ENCODE measurements at places on chromosomes 5 and 9.
A peak's percentile ranks its signal among the peaks of the same experiment; 100 is the strongest.

DNA sequence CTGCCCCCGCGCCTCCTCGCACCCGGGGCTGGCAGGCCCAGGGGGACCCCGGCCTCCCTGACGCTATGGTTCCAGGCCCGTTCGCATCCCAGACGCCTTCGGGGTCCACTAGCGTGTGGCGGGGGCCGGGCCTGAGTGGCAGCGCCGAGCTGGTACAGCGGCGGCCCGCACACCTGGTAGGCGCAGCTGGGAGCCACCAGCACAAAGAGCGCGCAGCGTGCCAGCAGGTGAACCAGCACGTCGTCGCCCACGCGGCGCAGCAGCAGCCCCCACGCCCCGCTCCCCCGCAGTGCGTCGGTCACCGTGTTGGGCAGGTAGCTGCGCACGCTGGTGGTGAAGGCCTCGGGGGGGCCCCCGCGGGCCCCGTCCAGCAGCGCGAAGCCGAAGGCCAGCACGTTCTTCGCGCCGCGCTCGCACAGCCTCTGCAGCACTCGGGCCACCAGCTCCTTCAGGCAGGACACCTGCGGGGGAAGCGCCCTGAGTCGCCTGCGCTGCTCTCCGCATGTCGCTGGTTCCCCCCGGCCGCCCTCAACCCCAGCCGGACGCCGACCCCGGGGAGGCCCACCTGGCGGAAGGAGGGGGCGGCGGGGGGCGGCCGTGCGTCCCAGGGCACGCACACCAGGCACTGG is 548 bp downstream of the TERT start:
- no peak for DNase-seq

GRCh38 chr5:174777583-174777982 is 53.2 kb downstream of the MSX2 start:
- DNase-seq, result no peak

DNA sequence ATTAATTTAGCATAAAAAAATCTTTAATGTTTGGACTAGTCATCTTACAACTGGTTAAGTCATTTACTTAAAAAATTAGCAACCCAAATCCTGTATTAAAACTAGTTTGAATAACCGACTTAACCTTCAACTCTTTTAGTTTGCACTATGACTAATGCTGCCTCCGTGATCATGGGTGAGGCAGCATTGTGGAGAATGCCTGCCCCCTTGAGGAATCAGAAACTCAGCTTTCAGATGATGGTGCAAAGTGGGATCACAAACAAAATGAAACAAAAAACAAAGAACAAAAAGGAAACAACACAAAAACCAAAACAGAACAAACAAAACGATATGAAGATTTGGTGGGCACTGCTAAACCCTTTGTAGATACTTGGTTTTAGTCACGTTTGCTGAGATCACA is 127.0 kb upstream of the PALM2AKAP2 start:
- DNase-seq, result peak; percentile 73

GRCh38 chr5:179401-179800 is 11.9 kb upstream of the LRRC14B start:
- DNase-seq, result no peak

GRCh38 chr5:55903121-55903701 is 52.1 kb downstream of the IL31RA start:
- DNase-seq, result peak; percentile 77

DNA sequence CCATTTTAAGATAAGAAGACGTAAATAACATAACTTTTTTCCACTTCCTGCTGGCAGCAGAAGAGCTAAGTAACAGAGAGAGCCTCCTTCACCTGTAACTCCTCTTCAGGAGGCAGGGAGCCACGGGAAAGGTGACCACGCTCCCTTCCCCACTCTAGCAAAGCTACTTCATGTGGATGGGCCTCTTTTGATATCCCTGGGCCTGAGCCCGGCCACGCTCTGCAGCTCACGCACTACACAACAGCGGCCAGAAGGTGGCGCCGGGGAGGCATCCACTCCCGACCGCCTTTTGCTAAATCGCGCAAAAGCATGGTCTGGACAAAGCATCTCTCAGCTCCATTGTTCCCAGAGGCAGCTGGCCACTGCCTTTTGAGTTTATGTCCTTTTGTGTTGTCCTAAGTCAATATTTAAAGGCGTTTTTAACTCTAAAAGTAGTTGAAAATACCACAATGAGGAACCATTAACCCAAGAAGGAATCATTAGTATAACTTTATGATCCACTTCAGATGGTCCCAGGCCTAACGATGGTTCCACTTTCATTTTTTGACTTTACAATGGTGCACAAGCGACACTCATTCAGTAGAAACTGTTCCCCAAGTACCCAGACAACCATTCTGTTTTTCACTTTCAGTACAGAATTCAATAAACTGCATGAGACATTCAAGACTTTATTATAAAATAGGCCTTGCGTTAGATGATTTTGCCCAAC is 23.6 kb downstream of the CMBL start:
- DNase-seq, result peak; percentile 80

GRCh38 chr5:109483395-109483971 is 73.7 kb upstream of the PJA2 start:
- peak; percentile 67 for DNase-seq

DNA sequence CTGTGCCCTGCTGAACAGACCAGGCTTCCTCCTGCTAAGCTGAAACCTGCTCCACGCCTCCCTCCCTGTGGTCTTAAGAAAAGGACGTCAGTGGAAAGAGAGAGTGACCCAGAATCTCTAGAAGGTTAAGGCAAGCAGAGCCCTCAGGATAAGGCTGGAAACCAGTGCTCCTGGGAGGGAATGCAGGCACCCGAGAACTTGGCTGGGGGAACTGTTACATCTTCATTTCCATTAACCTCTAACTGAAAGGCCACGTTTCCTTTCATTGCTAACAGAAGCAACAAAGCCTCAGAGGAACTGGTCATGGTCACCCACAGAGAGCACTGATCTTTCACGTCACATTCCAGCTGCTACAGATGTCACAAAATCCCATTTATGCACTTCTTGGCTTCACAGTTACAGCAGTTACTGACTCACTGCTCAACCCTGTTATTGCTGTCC is 26.1 kb upstream of the AKNA start:
- no peak for DNase-seq

DNA sequence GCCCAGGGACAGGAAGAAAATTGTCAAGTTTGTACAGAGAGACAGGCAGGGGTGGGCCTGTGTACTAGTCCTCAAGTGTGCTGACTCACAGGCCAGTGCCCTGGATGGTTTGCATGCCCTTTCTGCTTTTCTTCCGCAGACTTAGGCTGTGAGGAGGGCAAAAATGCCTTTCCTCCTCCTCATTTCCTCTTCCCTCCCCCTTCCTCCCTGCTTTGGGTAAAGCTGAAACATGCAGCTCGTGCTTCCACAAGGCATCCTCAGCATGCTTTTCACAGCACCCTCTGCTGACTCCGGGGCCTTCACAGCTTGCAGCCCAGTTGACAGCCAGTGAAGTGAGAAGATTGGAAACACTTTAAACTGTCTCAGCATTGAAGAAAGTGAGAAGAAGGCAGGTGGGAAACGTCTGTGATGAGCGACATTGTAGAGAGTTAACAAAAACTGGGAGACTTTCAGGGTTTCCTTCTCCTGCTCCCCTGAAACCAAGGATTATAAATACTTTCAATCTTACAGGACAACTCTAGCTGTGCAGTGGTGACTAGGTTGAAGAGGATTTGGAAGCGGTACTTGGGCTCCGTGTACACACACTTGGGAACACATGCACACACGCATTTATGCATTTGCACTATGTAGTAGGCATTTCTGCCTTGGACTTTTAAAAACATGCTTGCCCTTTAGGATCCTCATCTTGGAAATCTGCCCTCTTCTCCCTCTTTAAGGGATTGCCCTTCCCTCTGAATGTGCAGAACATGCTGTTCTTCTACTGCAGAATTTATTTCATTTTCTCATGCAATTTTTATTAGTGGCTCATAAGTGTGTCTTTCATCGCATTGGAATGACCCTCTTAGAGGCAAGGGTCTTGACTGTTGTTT is 138.8 kb downstream of the GRIA1 start:
- DNase-seq, result peak; percentile 52

DNA sequence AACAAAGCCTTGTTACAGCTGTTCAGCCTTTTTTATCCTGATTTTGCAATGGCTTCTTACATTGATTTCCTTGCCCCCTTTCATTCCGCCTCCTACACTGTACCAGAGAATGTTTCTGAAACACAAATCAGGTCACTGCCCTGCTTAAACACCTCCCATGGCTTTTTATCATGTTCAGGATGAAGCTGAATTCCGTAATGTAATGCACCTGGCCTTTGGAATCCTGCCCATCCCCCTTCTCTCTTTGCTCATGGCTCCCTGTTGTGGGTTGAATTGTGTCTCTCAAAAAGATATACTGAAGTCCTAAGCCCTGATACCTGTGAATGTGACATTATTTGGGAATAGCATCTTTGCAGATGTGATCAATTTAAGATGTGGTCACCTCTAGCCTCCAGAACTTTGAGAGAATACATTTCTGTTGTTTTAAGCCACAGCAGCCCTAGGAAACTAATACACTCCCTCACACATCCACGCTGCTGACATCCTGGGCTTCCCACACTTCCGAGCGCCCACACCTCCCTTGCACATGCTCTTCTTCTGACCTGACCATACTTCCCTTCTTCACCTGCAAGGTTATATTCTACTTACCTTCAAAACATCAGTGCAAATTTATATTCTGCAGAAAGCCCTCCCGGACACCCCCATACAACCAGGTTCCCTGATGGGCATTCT is 101.2 kb downstream of the DNAH5 start:
- no peak for DNase-seq
